ENCODE measurements at places on chromosomes 16 and 17.
A peak's percentile ranks its signal among the peaks of the same experiment; 100 is the strongest.

DNA sequence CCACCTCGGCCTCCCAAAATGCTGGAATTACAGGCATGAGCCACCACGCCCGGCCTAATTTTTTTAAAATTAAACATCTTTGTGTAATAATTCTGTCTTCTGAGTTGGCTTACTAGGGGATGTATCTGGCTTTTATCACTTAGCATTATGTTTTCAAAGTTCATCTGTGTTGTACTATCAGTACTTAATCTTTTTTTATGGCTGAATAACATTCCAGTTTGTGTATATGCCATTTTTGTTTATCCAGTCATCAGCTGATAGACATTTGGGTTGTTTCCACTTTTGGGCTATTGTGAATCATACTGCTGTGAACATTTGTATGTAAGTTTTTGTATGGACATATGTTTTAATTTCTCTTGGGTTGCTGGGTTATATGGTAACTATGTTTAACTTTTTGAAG lies 69.0 kb downstream of the CHD9 start:
- DNase-seq, result peak; percentile 57

DNA sequence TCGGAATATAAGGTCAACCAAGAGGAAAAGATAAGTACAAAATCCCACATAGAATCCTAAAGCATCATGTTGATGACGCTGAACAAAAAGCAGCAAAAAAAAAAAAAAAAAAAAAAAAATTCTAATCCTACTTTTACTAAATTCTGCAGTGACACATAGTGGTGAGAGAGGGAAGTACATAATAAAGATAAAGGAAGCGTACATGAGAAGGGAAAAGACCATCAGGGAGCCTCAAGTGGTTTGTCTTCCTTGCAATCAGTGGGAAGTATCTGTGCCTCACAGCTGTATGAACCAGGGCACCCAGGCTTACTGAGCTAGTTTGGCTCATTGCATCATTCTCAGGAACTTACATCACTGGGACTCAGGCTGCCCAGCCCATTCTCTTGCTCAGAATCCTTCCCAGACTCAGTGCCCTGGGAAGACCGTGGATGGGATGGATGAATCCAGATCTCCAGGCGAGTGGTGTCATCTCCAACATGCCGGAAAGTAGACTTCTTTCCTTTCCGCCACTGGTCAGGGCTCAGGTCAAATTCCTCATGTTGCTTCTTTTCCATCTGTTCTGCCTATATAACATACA lies 21.2 kb downstream of the SMG6 start:
- DNase-seq, result peak; percentile 80

DNA sequence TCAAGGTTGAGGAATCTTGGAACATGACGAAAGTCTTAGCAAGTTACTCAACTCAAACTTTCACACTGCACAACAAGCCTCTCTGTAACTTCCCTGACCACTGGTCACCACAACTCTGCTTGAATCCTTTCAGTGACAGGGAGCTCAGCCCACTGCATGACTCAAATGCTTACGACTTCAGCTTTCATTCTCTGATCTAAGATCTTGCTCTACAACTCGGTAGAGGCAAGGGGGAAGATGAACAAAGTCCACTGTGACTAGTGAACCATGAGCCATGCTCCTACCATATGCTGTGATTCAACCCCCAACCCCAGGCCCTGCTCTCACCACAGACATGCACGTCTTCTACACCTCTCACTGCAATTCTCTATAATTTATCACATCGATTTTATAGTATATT lies 160.9 kb downstream of the SLC39A11 start:
- DNase-seq, result no peak

GRCh38 chr17:48153691-48154358 lies 46.3 kb downstream of the SNX11 start:
- DNase-seq, result peak; percentile 46

GRCh38 chr17:74267987-74268499 lies 6.0 kb upstream of the DNAI2 start:
- DNase-seq, result no peak

All from fibroblast of skin of back (primary cell).